ENCODE measurements at places on chromosomes 3 and 15.

- DNase-seq = no peak
Observed at GRCh38 chr3:142168514-142168913, 19.2 kb upstream of the TFDP2 start.

GRCh38 chr3:48835650-48836366 is 11.9 kb downstream of the PRKAR2A start:
- no peak for DNase-seq

- DNase-seq = no peak
Observed at GRCh38 chr15:67409175-67409574, 111.8 kb upstream of the C15orf61 start.

- DNase-seq = no peak
Observed at GRCh38 chr15:54120949-54121463, 142.8 kb downstream of the UNC13C start.

GRCh38 chr3:133283958-133284807 is 115.7 kb upstream of the BFSP2 start:
- no peak for DNase-seq

DNA sequence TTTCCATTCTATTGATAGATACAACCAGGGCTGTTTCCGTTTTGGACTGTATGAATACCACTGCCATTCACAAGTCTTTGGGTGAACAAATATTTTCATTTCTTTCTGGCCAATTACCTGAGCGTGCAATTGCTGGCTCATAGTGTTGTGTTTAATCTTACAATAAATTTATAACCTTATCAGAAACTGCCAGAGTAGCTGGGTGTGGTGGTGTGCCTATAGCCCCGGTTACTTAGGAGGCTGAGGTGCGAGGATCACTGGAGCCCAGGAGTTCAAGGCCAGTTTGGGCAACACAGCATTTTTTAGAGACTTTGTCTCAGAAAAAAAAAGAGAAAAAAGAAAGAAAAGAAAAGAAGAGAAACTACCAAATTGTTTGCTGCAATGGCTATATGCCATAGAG is 5.4 kb upstream of the SLC6A6 start:
- DNase-seq = no peak

DNA sequence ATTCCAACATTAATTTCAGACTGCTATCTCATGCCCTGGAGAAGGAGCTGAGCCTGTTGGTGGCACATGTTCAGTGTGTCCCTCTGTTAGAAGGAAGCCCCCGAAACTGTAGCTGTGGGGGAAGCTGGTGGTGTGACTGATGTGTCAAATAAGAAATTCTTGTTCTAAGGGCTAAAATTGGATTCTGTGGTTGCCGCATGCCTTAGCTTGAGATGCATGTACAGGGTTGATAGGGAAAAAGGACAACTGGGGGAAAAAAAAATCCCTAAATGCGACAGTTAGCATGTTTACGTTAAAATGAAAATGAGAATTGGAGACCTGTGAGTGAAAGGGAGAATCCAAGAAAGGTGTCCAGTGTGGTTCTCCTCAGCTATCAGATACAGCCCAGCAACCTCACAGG is 58.6 kb downstream of the MED12L start:
- DNase-seq = no peak

Data from NCI-H524 treated with DMSO at 0.1 percent for 48 hours (cell line).